ENCODE measurements at places on chromosomes 5 and 9.
A peak's percentile ranks its signal among the peaks of the same experiment; 100 is the strongest.

- no peak for DNase-seq
Measured at GRCh38 chr5:170545811-170546210, 42.0 kb downstream of the KCNIP1 start.

DNA sequence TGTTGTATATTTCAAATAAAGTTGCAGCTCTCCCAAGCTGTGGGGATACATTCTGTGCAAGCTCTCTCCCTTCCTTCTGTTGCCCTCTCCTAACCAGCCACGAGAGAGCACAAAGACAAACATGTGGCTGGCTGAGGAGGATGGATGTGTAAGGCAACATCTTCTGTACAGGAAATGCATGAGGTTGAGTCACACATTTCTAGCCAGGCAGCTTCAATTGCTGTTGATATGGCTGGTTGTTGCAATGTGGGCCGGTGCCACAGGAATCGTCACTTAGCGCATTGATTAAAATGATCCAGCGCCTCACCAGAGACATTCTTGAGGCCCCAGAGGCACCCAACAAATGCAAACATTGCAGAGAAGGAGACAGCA is 207.1 kb downstream of the ICE1 start:
- no peak for DNase-seq

DNA sequence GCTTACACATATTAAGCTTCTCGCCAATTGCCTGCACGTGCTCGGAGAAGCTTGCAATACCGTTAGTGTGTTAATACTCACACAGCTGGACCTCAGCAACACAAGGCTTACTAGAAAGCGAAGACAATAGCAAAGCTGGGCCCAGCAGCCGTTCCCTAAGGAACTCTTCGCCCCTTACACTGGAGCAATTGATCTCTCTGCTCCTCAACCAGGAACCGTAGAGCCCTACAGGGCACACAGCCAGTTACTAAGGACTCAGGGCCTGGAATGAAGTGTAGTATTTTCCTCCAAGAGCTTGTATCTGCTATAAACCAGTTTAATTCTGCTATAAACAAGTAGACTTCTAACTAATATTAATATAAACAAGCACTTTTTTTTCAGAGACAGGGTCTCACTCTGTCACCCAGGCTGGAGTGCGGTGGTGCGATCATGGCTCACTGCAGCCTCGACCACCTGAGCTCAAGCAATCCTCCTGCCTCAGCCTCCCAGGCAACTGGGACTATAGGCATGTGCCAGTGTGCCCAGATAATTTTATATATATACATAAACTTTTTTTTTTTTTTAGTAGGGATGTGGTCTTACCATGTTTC is 67.0 kb upstream of the SIMC1 start:
- no peak for DNase-seq

DNA sequence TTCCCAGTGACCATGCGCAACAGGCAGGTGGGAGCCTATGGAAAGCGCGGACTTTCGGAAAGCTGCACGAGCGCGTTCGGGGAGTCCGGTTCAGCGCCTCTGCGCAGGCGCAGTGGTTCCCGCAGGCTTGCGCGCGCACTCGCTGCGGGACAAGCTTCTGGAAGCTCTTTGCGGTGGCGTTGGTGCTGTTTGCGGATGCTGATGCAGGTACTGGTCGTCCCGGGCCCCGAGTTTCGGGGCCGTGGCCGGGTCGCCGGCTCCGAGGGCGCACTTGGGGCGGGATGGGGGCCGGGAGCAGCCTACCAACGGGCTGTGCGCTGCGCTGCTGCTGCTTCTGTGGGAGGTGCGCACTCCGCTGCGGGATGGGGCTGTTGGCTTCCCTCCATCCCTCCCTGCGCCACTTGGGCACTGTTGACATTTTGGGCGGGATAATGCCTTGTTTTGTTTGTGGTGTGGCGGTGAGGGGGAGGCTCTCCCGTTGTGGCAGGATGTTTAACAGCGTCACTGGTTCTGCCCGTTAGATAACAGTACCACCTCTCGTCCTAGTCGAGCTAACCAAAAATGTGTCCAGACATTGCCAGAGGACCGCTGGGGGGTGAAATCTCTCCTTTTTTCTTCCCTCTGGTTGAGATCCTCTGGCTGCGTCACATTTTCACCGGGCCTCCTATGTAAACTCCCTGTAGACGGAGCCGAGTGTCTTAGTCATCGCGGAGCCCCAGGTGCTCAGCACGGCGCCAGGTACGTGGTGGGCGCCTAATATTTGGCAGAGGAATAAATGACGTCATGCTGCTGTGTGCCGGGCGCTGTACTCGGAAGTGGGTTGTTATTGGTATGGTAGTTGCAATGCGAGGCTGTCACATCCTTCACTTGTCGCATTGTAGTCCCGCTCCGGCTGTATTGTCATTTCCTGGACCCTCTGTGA is at the start of gene ZNF483:
ZNF483 (plus strand) TSS at position 124 of the 922 bp plus-strand sequence. CDS start 2,217 bp downstream, outside the sequence.
- peak; percentile 79 for DNase-seq

GRCh38 chr5:115209279-115209678 is 39.6 kb upstream of the TRIM36 start:
- no peak for DNase-seq

DNA sequence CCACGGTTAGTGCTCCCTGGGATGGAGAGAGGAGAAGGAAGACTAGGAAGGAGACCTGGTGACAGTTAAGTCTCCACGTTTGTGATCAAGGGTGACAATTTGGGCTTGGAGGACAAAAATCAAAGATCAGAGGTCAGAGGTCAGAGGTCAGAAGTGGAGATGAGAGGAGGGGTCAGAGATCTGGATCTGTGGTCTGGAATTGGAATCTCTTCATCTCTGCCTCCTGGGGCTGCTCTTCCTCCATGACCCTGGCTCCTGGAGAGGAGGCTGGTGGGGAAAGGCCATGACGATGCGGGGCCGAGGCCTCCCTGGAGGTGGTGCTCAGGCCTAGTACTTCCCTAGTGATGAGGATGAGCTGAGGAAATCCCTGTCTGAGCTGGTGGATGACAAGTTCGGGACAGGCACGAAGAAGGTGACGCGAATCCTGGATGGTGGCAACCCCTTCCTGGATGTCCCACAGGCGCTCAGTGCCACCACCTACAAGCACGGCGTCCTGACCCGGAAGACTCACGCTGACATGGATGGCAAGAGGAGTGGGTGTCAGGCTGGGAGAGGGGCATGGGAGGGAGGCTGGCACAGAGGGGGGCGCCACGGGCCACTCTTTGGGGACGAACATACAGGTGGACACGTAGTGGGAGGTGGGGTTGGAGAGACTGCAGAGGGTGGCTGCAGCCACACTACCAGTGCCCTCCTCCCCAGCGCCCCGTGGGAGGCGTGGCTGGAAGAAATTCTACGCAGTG is 41.0 kb downstream of the PSD2 start:
- DNase-seq, result no peak

DNA sequence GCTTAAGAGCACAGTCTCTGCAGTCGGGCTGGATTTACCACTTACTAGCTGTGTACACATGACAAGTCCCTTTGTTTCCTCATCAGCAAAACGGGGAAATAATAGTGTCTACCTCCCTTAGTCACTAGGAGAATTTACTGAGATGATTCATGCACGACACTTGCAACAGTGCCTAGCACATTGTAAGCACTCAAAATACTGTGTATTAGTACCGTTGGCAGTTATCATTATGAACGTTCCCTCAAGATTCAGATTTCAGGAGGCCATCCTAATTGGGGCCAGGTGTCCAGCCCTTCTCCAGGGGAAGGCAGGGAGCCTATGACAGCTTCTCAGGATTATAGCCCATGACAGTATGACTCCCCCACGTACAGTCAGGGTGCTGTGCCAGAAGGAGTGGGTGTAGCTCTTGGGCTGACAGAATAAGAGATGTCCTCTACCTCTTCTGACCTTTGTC is 164.3 kb downstream of the DOCK2 start:
- no peak for DNase-seq

- no peak for DNase-seq
Measured at GRCh38 chr5:11334404-11334803, 569.8 kb downstream of the CTNND2 start.

- peak; percentile 26 for DNase-seq
Measured at GRCh38 chr9:19409401-19410194, 789 bp downstream of the ACER2 start.

DNA sequence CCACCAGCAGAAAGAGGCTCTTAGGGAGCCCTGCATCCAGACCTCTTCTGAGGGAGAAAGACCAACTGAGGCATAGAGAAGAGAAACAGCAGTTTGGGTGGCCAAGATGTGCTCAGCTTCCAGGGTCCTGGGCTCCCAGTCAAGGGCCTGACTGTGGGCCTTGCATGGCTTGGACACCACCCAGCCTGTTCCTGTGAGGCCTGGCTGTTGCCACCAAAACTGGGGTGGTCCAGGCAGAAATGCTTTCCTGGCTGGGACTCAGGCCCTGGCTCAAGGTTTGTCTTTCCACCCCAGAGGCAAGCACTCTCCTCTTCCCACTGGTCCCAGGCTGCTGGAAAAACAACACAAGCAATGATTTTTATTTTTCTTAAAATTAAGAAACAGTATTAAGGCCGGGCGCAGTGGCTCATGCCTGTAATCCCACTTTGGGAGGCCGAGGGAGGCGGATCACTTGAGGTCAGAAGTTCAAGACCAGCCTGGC is 13.3 kb downstream of the MYOZ3 start:
- no peak for DNase-seq

All from substantia nigra (tissue), 51 donors.